ENCODE measurements at places on chromosomes 13 and 19.

DNA sequence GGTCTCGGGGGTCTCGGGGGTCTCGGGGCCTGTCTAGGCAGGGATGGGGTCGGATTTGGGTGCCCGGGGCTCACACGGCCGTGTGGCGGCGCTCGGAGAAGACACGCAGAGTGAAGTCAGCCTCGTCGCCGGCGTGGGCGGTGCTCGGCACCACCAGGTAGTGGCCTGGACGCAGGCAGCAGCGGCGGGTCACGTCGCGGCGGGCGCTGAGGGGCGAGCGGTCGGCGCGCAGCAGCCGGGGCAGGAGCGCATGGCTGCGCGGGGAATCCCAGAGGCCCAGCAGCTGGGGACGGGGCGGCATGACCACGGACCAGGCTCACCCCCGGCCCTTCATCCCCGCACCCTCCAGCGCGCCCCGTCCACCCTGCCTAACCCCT is 8.2 kb downstream of the CAPN12 start:
- DNase-seq = no peak

DNA sequence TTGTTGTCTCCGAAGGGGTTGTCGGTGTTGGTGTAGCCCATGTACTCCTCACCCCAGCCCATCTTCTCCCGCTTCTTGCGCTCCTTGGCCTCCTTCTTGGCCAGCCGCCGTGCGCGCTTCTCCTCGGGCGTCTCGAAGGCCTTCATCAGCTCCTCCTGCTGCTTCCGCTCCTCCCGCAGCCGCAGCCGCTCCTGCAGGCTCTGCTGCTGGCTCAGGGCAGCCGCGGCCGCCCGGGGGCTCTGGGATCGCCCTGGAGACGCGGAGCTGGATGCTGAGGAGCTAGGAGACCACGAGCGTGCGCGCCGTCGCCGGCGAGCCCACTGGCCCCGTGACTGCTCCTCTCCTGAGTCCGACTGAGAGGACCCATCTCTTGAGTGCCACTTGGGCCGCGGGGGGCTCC is 2.9 kb downstream of the CACTIN start:
- no peak for DNase-seq

DNA sequence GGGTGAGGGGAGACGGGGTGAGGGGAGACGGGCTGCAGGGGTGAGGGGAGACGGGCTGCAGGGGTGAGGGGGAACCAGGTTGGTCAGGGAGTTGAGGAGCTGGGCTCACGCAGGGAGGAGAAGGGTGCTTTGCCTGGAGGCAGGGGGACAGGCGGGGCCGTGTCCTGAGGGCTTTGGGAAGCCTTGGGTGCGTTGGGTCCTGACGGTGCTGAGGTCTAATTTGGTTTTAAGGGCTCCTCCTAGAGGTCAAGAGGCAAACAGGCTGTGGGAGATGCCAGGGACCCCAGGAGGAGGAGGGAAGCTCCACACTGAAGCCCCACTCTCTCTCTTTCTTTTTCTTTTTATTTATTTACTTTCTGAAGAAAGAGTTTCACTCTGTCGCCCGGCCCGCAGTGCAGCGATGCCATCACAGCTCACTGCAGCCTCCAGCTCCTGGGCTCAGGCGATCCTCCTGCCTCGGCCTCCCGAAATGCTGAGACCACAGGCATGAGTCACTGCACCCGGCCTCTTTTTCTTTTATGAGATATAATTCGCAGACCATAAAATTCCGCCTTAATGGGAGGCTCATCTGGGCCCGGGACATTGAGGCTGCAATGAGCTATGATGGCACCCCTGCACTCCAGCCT is 9.3 kb upstream of the MISP start:
- DNase-seq = no peak

DNA sequence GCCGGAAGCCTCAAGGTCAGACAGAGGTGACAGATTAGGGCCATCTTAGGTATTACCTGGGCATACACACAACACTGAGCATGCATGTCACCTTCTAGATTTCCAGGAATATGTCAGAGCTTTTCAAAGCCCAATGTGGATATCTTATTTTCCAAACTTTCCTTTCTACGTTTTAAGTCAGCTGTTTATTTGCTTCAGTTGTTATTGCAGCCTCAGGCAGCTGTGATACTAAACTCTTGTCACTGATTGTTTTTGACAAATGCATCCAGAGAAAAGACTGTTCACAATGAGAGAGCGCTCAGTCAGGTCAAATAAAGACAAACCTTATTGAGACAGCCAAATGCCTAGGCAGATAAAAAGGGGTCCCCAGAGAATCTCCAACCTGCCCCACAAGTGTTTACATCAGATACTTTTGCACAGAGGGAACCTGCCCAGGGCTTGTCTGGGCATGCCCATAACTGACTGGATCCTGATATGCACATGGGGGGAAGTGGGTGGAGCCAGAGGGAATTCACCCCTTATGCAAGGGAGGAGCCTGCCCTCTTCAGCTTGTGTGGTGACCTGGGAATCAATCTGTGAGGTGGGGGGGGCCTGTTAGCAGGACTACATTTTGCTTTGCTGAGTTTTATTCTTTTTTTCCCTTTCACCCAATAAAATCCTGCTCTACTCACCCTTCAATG is 28.5 kb downstream of the MED4 start:
- no peak for DNase-seq

DNA sequence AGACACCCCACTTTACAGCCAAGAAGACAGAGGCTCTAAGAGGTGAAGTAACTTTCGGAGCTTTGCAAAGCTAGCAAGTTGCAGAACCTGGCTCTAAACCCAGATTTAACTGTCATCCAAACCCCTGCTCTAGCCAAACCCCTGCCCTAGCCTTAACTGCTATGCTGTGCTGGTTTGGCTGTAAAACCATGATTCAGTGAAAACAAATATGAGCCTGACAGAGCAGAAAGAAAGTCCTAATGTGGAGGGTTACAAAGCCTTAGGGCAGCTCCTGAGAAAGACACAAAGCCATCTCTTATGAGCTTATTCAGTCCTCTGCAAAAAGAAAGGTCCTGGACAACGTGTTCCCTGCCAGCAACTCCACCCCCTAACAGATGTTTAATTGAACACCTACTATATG is 172.8 kb downstream of the KATNAL1 start:
- no peak for DNase-seq

GRCh38 chr13:33376212-33376611 is 90.7 kb upstream of the STARD13 start:
- DNase-seq = no peak

GRCh38 chr13:84569366-84569765 is 687.1 kb upstream of the SLITRK1 start:
- DNase-seq = no peak

DNA sequence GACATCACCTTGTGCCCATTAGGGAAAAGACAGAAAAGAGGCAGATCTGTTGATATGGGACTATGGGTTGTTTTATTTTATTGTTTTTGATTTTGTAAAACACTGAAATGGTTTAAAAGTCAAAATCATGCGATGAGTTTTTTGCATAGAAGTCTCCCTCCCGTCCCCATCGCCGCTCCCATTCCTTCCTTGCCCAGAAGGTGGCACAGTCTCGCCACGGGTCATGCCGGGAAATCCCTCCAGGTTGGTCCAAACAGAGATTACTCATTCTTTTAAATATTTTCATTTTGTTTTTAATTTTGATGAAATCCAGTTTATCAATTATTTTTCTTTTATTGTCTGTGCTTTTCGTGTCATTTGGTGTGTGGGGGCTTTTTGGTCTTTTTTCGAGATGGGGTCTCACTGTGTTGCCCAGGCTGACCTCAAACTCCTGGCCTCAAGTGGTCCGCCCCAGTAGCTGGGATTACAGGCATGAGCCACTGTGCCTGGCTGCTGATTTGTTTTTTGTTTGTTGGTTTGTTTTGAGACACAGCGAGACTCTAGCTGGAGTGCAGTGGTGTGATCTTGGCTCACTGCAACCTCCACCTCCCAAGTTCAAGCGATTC is 9.2 kb downstream of the PGPEP1 start:
- DNase-seq = no peak

GRCh38 chr19:32233091-32233490 is 112.3 kb upstream of the ZNF507 start:
- DNase-seq = no peak

DNA sequence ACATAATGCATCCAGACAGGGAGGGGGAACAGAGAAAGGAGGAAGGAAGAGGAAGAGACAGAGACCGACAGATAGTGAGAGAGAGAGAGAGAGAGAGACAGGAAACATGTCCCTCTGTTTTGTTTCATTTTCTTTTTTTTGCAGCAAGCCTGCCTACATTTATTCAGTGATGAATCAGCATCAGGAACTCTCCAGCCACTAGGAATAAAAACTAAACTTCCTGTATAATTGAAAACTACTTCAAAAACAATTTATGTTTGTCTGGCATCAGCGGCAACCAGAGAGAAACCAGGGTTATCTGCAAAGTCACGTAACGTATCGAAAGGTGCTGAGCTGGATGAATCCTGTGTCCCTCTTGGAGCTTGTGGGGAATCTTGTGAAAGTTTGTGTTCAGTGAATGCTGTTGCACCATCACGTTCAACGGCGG is 148.6 kb upstream of the SOX21 start:
- DNase-seq = no peak

DNA sequence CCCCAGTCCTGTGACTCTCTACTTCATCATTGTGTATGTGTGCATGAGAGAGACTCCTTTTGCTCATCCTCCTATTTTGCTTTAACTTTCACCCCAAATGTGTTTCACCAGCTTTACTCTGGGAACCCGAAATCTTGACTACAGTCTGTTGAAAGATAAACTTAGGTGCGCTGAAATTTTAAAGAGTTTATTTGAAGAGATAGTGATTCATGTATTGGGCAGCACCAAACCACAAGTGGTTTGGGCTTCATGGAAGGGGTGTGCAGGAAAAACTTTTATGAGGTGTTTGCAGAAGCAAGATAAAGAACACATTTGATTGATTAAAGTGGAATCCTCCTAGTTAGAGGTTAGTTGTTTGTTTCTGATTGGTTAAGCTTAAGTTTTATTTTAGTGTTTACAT is 50.8 kb upstream of the RFC3 start:
- DNase-seq = no peak

- no peak for DNase-seq
These were observed 11.7 kb upstream of the TMEM255B start for GRCh38 chr13:113747291-113747833.

- DNase-seq = no peak
These were observed 560 bp downstream of the NDUFA7 start for GRCh38 chr19:8320564-8321066.

GRCh38 chr13:30791354-30792001 is 56.1 kb downstream of the ALOX5AP start:
- DNase-seq = no peak

DNA sequence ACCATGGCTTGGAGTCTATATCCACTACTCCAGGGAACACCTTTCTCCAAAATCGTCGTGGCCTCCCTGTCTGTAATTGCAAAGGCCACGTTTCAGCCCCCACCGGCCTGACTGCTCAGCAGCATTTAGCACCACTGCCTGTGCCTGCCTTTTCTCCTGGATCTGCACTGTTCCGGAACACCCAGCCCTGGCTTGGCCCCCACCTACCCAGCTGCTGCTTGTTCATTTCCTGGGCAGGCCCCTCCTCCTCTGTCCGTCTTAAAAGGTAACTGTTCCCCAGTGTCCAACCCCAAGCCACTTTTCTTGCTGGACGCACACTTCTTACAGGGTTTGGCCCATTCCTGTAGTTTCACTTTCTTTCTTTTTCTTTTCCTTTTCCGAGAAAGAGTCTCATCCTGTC is 8.5 kb upstream of the SYT5 start:
- no peak for DNase-seq

- DNase-seq = no peak
These were observed 193.5 kb downstream of the ZNF536 start for GRCh38 chr19:30565636-30566035.

- DNase-seq = no peak
These were observed 6.4 kb downstream of the ZNF350 start for GRCh38 chr19:51980116-51980736.

GRCh38 chr13:113297370-113298042 is 467 bp downstream of the LAMP1 start:
- no peak for DNase-seq

DNA sequence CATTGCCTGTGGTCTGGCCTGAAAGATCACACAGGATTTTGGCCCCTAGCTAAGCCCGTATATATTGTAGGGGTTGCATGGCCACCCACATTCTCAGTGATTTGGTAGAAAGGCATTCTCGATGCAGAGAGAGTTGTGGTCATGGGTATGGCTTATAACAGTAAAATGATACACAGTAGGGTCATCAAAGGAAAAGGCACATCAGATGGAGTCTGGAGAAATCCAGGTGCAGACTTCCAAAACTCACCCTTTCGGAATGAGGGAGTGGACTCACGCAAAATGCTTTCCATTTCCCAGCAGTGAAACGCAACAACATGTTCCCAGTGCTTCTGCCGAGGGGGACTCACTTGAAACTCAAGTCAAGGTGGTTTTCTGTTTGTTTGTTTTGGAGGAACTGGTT is 802.5 kb upstream of the SLITRK1 start:
- DNase-seq = no peak

DNA sequence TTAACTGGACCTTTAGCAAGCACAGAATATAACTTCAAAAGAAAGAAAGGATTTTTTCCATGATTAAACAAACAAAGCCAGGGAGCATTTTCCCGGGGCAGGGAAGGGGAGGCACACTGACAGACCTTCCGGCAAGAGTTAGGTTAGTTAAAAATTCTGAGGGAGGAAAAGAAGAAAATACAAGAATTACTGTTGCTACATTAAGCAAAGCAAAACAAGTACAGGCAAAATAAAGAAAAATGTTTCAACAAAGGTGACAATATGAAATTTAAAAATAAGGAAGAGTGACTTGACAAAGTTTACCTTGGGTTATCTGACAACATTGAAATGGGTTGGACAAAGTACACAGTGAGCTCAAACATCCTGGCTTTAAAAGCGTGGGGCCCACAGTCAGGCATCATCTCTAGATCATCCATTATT is 51.5 kb downstream of the KLF12 start:
- no peak for DNase-seq

- no peak for DNase-seq
These were observed 83.4 kb downstream of the ATP8A2 start for GRCh38 chr13:25455146-25455545.

- no peak for DNase-seq
These were observed 17.3 kb upstream of the ZNF14 start for GRCh38 chr19:19749908-19750841.

DNA sequence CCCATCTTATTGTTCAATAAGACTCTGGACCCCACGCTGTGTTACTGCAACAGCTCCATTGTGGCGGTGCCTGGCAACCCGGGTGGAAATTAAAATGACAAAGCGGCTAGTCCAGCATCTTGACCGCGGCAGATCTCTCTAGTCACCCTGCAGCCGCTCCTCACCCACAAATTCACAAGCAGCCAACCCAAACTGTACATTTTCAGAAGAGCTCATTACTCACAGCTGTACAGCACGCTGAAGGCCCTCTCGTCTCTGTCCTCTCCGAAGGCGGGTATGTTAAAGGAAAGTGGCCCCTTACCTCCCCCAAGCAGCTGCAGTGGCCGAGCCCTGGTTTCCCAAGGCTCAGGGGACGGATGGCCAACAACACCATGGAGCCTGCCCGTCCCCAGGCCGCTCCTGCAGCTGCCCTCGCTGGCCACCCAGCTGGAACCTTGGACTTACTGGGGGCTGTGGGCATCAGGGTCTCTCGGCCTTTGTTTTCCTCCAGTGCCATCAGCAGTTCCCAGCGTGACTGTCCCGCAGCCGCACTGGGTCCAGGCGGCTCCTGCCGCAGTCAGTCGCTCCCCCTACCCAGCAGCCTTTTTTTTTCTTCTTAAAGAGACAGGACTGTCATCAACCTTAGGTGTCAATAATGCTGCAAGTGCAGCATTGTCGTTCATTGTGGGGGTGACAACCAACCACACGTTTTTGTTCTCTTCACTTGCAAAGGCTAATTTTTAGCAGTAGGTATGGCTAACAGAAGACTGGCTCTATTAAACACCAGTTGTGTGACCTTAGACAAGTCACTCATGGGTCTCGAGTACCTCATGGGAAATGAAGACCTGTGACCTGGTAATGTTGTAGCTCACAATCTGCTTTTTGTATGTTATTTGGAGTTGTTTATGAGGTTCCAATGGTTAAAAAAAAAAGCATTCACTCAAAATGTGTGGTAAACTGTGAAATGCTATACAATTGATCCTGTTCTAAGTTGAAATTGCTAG is at the start of gene SACS:
Gene SACS, minus strand, starts transcription at position 532 of the 983 bp plus-strand sequence. CDS start 22,463 bp downstream, outside the sequence.
- DNase-seq = no peak
